ENCODE measurements at places on chromosomes 2 and 18. TPM values are rescaled to one million over a fixed set of nuclear protein-coding genes. Genes with fewer than 3 reads are reported as not detected.

GRCh38 chr2:171201271-171201670 lies 40.6 kb upstream of the TLK1 start:
- H3K27me3 ChIP-seq = no peaks in the 10 kb centered on the region
- no peaks in the 10 kb centered on the region for H3K36me3 ChIP-seq
- H3K27ac ChIP-seq = no peak overlapping the region
- peak; percentile 8 for DNase-seq
- no peaks in the 10 kb centered on the region for H3K4me1 ChIP-seq

GRCh38 chr18:51049137-51049536 lies 19.1 kb downstream of the SMAD4 start:
- no peak for DNase-seq
- no peaks in the 10 kb centered on the region for H3K27me3 ChIP-seq
- H3K4me3 ChIP-seq = no peak overlapping the region
- H3K4me1 ChIP-seq = no peaks in the 10 kb centered on the region
- H3K27ac ChIP-seq = no peak overlapping the region

NMUR1 gene
- total RNA-seq = not detected

DNA sequence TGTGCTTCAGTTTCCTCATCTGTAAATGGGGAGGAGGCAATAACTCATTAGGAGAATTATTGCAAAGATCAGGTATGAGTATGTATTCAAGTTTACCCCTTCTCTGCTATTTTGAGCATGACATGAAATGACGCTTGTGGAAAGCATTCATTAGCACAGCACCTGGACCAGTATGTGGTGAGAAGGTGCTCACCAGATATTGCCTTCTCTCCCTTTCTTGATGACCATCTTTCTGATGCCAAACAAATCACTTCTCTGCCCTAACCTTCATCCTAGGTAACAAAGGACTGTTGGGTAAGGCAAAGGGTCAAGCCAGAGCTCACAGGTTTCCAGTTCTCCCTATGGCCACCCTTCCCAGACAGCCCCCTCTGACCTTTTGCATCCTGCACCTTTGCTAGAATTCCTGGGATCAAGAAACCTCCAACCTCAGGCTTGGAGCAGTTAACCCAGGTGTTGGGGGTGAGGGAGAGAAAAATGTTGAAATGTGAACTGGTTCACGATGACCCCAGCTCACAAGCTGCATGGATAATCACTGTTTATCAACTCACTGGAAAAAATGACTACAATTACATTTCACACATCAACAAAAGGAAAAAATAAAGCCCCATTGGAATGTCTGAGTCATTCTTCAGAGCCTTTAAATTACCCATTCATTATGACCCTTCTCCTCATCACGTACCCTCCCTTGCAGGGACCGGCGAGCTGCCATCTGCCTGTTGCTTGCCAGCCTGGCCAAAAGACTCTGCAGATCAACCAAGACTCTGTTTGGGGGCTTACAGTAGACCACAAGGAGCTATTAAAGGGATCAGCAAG lies 41.6 kb downstream of the LBH start:
- peak overlapping the region; percentile 78 for H3K27ac ChIP-seq
- no peaks in the 10 kb centered on the region for H3K36me3 ChIP-seq
- DNase-seq = peak; percentile 94
- peaks cover 52% of the 10 kb centered on the region for H3K4me1 ChIP-seq
- no peak overlapping the region for H3K4me3 ChIP-seq
- H3K27me3 ChIP-seq = no peaks in the 10 kb centered on the region

Data from SJCRH30 (cell line).